ENCODE measurements at places on chromosomes 4 and X.

DNA sequence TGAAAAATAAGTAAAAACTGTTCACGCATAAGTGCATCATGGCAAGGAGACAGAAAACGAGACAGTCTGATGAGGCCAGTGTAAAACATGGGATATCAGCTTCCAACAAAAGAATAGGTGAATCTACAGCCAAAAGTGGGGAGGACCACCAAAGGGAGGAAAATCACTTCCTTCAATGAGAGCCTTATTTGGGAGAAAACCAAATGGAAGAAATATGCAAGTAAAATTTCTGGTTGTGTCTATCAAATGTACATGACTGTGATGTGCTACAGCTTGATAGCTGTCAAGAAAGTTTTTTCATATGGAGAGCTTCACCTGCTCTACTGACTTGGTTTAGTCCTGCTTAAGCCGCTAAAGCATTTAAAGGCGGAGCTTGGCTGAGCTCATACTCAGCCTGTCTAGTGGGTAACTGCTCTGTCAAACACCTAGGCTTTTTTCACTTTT lies 66.2 kb downstream of the MAGEA1 start:
- no peak for DNase-seq

- DNase-seq: no peak
Observed at GRCh38 chr4:26985873-26986272, 125.2 kb downstream of the STIM2 start.

- no peak for DNase-seq
Observed at GRCh38 chrX:119497185-119497584, 28.9 kb downstream of the SLC25A5 start.

GRCh38 chrX:22699581-22700091 lies 300.1 kb upstream of the DDX53 start:
- DNase-seq: no peak

DNA sequence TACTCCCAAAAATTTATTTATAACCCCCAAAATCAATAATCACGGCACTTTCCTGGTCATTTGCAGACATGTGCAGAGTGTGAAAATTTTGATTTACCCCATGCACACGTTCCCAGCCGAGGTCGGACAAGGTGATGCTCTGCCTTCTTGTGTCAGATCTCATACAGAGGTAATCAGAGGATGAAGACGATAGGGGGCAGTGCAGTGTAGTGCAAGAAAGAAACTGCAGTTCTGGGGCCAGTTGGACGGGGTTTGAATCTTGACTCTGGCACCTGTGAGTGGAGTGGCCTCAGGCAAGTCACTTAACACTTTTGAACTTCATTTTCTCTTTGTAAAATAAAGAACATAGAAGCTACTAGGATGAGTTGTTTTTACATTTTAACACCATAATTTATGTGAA lies 88.4 kb downstream of the FRMPD3 start:
- DNase-seq: peak; percentile 39

GRCh38 chr4:173415885-173416653 lies 17.2 kb upstream of the SCRG1 start:
- no peak for DNase-seq

DNA sequence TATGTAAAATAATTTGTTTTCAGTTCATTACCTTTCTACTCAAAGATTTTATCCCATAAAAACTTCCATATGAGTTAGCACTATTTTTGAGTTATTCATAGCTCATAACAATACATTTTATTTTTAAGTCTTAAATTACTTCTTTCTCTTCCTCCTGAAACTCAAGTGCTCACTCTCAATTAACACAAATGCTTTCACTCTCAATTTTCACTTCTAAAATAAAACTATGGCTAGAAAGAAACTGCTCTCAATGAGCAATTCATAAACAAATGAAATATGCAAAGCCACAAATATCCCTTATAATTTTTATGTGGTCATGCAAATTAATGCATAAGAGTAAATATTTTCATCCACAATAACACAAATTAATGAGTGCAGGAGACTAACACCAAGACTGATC lies 38.8 kb downstream of the MAML3 start:
- no peak for DNase-seq

- DNase-seq: no peak
Observed at GRCh38 chr4:14383652-14384051, 618.6 kb upstream of the CPEB2 start.

DNA sequence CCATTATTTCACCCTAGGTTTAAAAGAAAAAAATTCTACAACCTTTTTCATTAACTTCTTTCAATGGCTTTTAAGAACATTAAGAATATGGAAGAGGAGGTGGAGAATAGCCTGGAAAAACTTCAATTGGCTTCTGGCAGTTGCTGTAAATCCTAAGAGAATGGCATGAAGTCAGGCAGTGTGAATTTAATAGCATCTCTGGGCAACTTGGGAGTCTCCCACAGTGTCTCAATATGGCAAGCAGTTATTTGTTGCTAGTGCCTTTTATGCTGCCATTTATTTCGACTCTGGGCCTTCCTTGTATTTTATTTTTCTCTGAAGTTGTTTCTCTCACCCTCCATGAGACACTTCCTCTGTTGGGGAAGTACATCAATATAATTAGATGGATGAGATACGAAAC lies 322.1 kb downstream of the CBLL2 start:
- DNase-seq: no peak

GRCh38 chrX:57367649-57368048 lies 81.1 kb downstream of the FAAH2 start:
- DNase-seq: no peak

DNA sequence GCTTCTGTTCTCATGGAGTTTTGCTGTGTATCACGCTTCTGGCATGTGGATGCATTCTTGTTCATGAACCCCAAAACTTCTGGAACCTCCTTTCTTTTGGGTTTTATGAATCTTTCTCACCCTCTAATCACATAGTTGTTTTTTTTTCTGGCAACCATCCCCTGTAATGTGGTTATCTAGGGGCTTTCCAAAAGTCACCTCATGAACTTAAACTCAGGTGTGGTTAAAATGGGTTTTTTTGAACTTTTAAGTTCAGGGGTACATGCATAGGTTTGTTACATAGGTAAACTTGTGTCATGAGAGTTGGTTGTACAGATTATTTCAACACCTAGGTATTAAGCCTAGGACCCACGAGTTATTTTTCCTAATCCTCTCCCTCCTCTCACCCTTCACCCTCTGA lies 1099.4 kb upstream of the SLIT2 start:
- no peak for DNase-seq

DNA sequence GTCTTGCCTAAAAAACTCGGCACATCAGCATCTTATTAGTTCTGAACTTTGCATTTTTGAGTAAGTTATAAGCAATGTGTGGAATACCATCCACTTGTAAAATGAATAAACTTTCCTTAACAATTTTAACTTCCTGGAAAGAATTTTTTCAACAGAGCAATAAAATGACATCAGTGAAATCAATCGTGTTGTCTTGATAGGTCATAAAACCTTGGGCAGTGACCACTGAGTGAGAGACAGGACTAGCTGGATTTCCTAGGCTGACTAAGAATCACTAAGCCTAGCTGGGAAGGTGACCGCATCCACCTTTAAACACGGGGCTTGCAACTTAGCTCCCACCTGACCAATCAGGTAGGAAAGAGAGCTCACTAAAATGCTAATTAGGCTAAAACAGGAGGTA lies 403.0 kb upstream of the CNKSR2 start:
- DNase-seq: no peak

DNA sequence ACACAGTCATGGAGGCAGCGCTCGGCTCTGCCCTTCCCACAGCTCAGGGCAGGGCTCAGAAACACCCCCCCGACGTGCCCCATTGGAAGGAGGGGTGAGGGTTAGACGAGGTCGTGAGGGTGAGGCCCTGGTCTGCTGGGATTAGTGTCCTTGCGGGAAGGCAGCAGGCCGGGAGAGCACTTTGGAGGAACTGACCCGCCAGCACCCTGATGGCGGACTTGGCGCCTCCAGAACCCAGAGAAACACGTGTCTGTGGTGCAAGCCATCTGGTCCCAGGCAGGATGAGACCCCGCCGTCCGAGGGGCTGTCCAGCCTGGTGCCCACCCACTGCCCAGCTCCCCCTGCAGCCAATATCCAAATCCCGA lies 26.3 kb downstream of the TACC3 start:
- no peak for DNase-seq

- DNase-seq: no peak
Observed at GRCh38 chr4:58833126-58833525, 1722.9 kb upstream of the IGFBP7 start.

DNA sequence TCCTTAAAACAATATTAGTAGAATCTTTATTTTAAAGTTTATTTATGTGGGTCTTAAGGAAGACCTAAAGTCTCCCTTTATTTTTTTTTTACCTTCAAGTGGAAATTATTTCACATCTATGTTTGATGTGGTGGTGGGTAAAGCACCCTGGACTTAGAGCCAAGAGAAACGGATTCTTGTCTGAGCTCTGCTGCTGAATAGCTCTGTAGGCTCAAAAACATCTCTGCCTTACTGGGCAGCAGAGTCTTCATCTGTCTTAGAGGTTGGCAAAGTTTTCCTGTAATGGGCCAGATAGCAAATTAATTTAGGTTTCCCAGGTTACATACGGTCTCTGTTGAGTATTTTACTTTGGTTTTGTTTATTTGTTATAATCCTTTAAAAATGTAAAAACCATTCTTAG lies 136.5 kb downstream of the CEP135 start:
- no peak for DNase-seq

DNA sequence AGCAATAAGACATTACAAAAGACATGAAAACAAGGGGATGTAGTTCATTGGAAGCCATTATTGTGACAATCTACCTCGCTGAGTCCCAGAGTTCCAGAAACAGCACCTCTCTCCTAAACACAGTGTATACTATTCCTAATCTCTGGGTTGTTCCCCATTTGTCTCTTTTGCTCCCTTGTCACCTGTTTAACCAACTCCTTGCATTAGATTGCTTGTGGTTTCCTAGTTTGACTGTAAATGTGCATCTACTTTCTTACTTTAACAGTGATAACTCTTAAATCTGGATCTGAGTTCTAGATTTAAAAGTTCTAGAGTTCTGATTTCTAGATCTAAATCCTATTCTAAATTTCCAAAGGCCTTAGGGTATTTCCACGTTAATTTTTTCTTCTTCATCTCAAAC lies 71.6 kb upstream of the TET2 start:
- DNase-seq: no peak

DNA sequence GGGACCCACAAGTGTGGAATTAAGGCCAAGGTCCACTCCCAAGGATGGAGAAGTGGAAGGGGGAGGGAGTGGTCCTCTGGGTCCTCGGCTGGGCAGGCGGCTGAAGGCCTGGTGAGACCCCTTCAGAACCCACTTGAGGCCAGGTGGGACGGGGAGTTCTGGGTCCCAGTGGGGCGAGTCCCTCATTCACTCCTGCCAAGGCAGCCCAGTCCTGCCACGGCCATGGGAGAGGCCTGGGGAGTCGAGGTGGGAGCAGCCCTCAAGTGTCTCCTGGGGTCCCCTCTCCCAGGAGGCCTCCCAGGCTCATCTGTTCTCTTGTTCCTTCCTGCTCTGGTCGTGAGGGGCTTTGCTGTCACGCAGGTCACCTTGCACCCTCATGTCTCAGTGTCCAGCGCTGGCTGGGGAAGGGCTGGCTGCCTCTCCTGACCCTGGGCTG lies 6.1 kb upstream of the SH3BP2 start:
- DNase-seq: peak; percentile 57

- no peak for DNase-seq
Observed at GRCh38 chr4:53498706-53499105, 92.6 kb downstream of the LNX1 start.

- DNase-seq: no peak
Observed at GRCh38 chrX:16552546-16552945, 97.4 kb upstream of the S100G start.

- DNase-seq: no peak
Observed at GRCh38 chr4:86174506-86174905, 185.3 kb downstream of the MAPK10 start.

- DNase-seq: no peak
Observed at GRCh38 chr4:2630556-2631273, 94.3 kb downstream of the FAM193A start.

GRCh38 chr4:171639540-171639939 lies 173.7 kb upstream of the GALNTL6 start:
- DNase-seq: no peak

Measured in activated T-cell treated with anti-CD3 and anti-CD28 coated beads, Interleukin-2, amount 50 U/mL, for 48 hours (primary cell).